ENCODE measurements at places on chromosomes 12 and 14. TPM values are rescaled to one million over a fixed set of nuclear protein-coding genes. Genes with fewer than 3 reads are reported as not detected.

WASHC4 gene
- 29.9 TPM for total RNA-seq

TMEM117 gene
- total RNA-seq: 12.8 TPM

- DNase-seq: no peak
Observed at GRCh38 chr14:36664322-36665193, 2.9 kb downstream of the PAX9 start.

PSMD9 gene
- total RNA-seq: 38.8 TPM

DNA sequence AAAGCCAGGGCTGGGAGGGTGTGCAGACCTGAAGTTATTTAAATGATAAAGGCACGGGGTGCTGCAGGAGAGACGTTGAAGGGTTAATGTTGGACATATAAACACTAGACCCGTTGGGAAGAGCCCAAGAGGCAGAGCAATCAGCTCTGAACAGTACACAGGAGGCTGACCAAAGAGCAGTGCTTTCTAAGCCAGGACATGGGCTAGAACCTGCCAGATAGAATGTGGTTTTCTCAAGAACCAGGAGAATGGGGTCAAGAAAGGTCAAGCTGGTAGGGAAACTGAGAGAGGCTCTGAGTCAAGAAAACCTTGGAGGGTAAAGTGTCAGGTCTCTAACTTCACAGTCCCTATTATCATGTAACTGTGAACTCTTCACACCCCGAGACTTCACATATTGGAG lies 143.2 kb upstream of the EEA1 start:
- DNase-seq: no peak

CSRP2 gene
- 12.9 TPM for total RNA-seq
